ENCODE measurements at places on chromosomes 16 and 17. TPM values are rescaled to one million over a fixed set of nuclear protein-coding genes. Genes with fewer than 3 reads are reported as not detected.

DNA sequence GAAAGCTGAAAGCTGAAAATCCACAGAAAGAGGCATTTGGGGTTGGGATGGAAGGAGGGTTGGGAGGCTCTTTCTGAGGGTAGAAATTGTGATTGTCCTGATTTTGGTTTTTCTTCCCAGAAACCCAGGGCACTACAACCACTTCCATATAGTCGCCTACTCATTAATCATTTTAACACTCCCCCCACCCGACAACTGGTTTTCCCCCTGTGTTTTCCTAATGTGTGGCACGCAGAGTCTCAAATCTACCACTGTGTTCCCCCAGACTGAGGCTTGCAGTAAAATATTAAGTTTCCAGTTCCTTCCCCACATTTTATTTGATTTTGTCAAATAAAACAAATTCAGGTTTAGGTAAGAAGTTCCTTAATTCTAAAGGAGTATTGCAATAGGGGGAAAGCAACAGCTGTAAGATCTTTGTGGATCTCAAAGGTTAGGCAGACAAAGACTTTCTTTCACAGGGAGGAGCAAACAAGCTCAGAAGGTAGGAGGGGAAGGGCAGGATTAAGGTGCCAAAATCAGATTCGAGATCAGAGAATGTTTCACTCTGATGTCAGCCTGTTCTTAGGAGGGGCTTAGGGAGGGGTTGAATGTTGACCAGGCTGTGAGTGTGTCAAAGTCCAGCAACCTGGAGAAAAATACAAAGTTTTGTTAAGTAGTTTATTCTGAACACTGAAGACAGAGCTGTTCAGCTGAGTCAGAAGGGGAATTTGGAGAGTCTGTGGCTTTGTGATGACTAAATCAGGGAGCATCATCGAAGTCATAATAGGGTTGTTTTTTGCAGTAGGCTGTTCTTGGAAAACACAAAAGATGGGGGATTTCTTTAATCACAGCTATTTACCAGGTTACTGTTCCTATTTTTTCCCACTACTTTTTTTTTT, 3.6 kb downstream of the ZNF267 start:
- DNase-seq, result no peak

DNA sequence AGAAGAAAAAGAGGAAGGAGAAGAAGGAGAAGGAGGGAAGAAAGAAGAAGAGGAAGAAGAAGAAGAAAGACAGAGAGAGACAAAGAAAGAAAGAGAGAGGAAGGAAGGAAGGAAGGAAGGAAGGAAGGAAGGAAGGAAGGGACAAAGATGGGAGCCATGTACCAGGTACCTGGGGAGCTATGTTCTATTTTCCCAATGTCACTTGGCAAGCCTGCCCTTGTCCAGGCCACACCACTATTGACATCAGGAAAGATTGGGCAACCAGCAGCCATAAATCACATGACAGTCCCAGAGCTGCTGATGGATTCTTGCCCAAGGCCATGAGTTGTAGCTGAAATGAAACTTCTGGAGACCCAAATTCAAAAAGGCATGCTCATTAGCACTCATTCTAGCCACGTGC, 2.7 kb upstream of the CES1 start:
- no peak for DNase-seq

The GNPTG gene
- 33.5 TPM for total RNA-seq

The ABCC6 gene
- 3.4 TPM for total RNA-seq

- no peak for DNase-seq
Measured at GRCh38 chr16:7452090-7452489, 119.4 kb downstream of the RBFOX1 start.

- DNase-seq, result no peak
Measured at GRCh38 chr16:60792437-60792836, 1243.8 kb downstream of the CDH8 start.

DNA sequence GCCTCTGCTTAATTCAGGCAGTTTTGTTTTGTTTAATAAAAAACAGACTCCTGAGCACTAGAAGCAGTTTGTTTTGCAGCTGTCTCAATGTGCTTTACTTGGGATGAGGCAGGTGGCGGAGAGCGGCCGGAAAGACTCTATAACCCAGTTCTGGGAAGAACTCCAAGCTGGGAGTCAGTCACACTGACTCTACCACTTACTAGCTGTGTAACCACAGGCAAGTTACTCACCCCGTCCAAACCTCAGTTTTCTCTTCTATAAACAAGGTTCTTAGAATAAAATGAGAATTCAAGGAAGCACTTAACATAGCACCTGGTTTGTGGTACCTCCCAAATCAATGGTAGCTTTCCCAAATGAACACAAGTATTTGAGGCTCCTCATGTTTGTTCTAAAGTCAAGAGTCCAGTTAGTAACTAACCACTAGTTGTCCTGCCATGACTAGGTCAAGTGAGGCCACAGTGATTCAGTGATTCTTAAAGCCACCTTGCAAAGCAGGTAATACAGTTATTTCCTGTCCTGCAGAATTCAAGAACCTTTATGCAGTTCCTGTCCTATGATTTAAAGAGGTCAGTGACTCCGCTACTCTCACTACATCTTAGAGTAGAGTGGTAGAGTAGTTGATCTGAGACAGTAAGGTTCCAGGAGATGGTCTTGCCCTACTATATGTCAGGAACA, 2.7 kb downstream of the TXNDC17 start:
- no peak for DNase-seq

The CD79B gene
- 1.1 TPM for total RNA-seq

- no peak for DNase-seq
Measured at GRCh38 chr17:45384047-45384788, 48.5 kb downstream of the ARHGAP27 start.

DNA sequence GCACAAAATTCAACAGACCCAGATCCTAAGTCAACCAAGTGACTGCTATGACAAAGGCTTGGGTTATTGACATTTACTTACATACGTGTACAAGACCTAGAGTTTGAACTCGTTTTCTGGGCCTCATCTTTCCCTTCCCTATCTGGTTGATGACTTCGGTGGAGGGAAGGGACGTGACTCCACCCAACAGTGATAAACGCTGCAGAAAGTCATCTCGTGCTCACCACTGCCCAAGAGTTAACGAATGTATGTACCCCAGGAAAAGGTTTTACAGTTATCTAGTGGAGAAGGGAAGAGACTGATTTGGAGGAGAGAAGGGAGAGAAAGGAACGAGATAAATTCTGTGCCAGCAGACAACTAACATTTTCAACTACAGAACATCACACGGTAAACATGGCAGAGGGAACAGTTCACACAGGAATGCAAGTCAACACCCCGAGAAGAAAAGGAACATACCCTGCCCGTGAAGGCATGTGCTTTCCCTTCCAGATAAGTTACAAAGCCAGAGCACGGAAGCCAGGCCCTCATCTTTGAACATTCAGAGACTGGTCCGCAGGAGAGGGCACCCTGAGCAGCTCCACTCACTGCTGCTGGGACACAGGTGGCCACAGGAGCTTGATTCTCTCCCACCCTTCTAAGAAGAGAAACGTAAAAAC, 13.9 kb upstream of the CYTH1 start:
- no peak for DNase-seq

The C16orf92 gene
- not detected for total RNA-seq

The MC1R gene
- total RNA-seq, result 2.2 TPM

DNA sequence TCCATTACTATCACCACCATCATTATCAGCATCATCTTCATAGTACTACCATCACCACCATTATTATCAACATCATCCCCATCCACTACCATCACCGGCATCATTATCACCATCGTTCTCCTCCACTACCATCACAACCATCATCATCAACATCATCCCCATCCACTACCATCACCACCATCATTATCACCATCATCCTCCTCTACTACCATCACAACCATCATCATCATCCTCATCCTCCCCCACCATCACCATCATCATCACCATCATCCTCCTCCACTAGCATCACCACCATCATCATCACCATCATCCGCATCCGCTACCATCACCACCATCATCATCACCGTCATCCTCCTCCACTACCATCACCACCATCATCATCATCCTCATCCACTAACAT, 639.8 kb upstream of the RBFOX1 start:
- no peak for DNase-seq

GRCh38 chr17:19426631-19427030, 15.6 kb downstream of the RNF112 start:
- DNase-seq, result no peak

The PIK3R5 gene
- total RNA-seq, result 3.3 TPM

GRCh38 chr16:84535851-84536250, 31.4 kb upstream of the MEAK7 start:
- DNase-seq, result no peak

DNA sequence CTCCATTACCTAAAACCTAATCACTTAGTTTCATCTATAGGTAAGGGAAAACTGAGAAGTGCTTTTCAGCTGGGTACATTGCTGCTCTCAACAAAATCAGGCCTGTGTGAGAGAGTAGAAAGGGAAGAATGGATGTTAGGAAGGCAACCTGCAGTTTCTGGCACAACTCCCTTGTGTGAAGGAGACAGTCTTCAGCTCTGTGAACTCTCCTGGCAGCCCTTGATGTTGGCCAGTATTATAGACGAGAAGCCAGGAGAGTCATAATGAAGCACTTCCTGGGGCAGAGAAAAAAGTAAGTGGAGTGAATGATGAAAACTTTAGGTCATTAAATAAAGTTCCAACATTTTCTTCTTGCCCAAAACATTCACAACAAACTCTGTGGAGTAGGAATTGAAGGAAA, 260.1 kb downstream of the IRX3 start:
- DNase-seq, result no peak

- DNase-seq, result no peak
Measured at GRCh38 chr17:80080081-80080480, 21.3 kb upstream of the GAA start.

GRCh38 chr17:16652847-16653366, 743 bp downstream of the ZNF624 start:
- DNase-seq, result no peak

DNA sequence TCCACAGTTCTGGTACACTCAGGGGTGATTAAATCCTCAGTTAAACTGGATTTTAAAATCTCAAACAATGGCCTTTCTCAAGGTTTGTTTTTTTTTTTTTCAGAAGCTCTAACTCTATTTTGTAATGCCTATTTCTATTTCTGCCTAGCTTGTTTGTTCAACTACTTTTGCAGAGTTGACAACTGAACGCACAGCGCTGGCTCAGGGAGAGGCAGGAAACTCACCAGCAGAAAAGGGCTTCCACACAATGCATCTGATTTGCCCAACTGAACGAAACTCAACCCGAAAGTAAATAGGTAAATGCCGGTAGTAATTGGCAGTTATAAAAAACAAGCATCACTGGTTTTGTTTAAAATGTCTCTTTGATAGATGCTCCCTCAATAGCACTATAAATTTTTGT, 52.7 kb upstream of the CNEP1R1 start:
- no peak for DNase-seq

Measured in spinal cord (tissue), 10 donors.